KG1 (cell line): ENCODE measurements at places on chromosomes 1 and 21.
A peak's percentile ranks its signal among the peaks of the same experiment; 100 is the strongest.

- DNase-seq: peak; percentile 51
Measured at GRCh38 chr1:41241354-41241748, 755 bp downstream of the SCMH1 start.

DNA sequence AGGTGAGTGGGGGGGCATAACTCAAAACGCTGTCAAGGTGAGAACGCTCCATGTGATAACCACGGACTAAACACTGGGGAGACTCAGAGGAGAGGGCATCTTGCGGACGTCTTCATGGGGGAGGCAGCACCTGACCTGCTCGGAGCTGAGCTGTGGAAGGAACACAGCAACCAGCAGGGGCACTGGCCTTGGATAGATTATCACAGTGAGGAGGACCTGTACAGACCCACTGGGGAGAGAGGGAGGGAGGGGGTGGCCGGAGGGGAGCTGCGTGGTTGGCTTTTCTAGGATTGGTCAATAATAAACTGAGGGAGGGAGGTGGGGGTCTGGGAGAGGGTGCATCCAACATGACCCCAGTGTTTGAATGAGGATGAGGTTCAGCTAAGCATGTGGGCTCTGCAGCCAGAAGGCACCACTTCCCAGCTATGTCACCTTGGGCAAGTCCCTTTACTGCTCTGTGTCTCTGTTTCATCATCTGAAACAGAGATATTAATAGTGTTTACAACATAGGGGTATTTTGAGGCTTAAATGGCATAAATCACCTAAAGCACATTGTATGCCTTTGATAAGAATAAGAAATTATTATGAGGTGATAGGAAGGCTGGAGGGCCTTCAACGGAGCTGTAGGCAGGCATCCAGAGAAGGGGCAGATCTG is 123.3 kb downstream of the GRIK3 start:
- no peak for DNase-seq

DNA sequence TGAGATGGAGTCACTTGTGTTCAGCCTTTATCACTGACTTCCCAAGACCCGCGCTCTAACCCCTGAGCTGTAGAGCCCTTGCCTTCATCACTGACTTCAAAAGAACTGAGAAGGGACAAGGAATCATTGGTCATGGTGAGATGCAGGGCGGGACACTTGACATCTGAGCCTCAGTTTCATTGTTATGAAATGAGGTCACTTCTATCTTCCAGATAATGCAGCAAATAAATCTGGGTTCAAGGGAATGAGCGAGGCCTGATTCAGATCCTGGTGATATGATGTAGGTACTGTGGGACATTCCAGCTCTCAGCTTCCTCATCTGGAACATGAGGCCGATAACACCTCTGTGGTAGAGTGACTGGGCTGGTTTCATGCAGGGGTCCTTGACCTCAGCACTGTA is 13.8 kb downstream of the KAZN start:
- DNase-seq: no peak

DNA sequence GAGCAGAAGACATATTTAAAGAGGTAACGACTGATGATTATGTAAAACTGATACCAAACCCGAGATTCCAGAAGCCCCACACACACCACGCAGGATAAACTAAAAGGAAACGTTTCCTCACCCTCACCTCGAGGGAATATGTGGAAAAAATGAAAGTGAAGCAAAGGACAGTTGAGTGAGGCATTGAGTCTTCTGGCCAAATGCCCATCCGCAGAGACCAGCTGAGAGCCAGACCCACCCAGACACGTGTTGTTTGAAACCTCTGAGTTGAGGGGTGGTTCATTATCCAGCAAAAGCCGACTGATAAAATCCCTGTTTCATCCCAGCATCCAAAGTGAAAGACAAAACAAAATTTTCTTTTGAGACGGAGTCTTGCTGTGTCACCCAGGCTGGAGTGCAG is 29.6 kb upstream of the PCBP3 start:
- DNase-seq: no peak

- no peak for DNase-seq
Measured at GRCh38 chr1:4170548-4171340, 270.7 kb upstream of the C1orf174 start.

GRCh38 chr1:3491291-3492246 is 37.1 kb downstream of the ARHGEF16 start:
- peak; percentile 16 for DNase-seq

DNA sequence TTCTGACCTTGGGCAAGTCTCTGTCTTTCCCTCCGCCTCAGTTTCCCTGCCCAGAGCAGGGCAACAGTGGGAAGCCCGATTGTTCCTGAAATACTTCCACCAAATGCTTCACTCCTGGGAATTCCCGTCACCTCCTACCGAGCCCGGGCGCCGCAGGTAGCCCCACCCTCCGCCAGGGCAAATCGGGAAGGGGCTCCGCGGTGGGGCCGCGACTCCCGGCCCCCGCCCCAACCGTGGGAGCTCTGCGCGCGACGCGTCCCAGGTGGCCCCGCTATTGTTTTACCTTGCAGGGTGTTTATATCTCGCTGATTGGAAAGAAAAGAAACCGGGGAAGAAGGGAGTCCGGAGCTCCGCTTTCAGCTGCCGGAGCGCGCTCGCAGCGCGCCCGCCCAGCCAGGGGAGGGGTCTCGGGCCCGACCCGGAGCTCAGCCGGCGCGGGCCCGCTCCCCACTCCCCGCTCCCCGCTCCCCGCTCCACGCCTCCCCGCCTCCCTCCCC is 407 bp downstream of the IGSF3 start:
- DNase-seq: no peak

- DNase-seq: no peak
Measured at GRCh38 chr1:232011961-232012360, 385.4 kb downstream of the DISC1 start.

- no peak for DNase-seq
Measured at GRCh38 chr1:2637442-2638145, 4.8 kb upstream of the MMEL1 start.

- DNase-seq: no peak
Measured at GRCh38 chr1:234977875-234978396, 150.7 kb downstream of the TOMM20 start.

DNA sequence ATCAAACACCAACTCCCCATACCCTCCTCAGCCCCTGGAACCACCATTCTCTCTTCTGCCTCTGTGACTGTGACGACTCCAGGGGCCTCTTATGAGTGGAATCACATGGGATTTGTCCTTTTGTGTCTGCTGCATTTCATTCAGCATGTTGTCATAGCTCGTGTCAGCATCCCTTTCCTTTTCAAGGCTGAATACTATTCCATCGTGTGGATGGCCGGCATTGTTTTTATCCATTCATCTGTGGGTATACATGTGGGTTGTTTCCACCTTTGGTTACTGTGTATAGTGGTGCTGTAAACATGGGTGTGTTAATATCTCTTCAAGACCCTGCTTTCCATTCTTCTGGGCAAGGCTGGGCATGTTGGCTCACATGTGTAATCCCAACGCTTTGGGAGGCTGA is 17.1 kb upstream of the OBSCN start:
- no peak for DNase-seq

DNA sequence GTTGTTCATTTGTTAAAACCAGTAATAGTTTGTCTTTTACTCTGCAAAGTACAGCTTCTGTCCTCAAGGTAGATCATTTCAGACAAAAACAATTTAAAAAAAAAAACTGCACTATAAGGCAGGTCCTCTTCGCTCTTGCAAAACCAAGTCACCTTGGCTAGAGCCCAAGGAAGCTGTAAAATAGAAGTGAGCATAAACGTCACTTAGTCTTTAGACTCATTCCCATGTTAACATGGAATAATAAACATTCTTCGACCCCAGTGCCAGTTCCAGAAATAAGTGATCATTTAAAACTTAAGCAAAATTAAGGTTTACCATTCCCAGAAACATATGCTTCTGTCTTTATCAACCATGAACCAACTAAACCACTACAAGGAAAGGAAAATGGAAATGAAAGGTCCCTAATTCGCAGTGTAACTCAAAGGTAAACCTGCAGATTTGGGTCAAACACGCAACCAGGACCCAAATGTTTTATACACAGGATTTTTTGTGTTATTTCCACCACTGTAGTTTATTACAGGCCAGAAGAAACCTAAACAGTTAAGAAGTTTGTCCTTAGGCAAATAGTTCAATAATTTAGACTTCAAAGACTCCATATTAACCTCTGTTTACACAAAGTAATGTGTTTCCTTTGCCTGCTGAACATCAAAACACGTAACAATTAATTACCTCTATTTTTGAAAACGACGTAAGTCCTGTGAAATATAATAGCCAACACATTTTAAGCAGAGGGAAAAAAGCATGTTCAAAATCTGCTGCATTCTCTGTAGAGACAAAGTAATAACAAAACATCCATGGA is 54.6 kb downstream of the TGFBR3 start:
- no peak for DNase-seq

DNA sequence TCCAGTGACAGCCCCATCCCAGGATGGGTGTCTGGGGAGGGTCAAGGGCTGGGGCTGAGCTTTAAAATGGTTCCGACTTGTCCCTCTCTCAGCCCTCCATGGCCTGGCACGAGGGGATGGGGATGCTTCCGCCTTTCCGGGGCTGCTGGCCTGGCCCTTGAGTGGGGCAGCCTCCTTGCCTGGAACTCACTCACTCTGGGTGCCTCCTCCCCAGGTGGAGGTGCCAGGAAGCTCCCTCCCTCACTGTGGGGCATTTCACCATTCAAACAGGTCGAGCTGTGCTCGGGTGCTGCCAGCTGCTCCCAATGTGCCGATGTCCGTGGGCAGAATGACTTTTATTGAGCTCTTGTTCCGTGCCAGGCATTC is 24.2 kb downstream of the PCSK9 start:
- DNase-seq: no peak

DNA sequence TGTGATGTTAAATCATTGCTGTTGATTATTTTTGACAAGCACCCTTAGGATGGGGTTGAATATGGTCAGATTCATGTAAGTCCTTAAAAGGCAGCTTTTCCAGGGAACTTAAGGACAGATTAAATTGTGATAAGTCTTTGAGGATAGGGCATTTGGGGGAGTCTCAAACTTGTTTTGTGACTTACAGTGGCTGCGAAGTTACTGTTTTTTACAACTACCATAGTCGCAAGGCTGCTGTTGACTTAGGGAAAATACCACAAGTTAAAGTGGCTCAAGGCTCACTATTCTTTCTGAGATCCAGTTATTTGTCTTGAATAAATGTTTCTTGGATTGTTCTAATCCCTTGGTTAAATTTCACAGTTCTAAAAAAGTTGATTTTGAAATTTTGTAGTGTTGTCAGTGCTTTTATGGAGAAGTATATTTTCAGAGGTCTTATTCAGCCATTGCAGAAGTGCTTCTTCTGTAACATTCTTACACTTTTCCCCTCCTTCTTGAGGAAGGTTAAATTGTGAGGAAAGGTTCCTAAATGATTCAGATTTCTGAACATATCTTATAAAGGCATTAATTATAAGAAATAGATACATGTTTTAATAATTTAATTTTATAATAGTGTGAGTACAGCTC is 47.0 kb upstream of the MPC2 start:
- no peak for DNase-seq

GRCh38 chr1:20684050-20684620 is 23.0 kb upstream of the DDOST start:
- DNase-seq: no peak

DNA sequence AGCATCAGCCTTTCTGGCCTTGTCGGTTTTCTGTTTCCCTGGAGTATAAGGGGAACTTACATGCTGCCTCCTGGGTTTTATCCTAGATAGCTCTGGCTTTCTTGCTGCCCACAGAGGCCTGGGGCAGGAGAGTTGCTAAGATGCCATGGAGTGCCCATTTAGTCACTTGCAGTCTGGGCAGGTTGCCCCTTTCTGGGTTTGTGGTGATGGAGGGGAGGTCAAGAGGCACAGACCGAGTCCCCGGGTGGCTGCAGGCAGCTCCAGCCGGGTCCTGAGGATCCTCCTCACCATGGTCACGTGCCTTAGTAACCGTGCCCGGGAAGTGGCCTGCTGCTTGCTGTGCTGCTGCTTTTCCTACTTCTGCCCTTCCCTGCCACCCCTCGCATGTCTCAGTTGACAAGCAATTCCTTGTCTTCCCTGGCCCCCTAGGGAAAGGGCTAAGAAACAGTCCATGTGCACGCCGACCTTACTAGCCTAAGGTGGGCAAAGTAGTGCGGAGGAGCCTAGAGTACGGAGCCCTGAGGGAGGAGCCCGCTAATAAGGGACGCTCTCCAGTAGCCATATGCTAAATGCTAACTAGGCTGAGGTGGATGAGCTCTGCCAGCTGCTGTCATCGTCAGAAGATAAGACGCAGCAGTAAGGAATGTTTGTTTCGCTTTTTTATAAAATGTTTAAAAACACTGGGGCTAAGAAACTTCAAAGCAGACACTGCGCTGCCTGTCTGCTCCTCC is 34.8 kb downstream of the CLCA1 start:
- DNase-seq: no peak

DNA sequence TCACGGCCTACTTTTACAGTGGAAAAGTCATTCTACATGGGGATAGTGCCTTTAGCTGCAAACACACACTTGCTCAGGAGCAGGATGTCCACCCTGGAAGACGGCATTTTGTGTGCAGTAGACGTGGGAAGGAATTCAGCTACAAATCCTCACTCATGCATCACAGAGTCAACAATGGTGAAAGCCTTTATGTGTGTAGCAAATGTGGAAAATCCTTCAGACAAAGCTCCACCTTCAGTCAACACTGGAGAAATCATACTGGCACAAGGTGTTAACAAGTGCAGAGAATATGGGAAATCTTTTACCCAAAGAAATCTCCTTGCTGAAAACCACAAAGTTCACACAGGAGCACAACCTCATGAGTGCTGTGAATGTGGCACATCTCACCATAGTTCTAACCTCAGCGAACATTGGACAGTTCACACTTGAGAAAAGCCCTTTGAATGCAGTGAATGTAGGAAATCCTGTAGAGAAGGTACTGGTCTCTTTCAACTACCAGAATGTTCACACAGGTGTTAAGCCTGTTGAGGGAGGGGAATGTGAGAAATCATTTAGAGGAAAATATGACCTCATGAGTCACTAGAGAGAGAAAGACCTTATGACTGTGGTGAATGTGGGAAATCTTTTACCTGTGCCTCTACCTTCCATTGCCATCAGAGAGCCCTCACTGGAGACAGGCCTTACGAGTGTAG is 101.8 kb downstream of the PTGS2 start:
- DNase-seq: no peak

- no peak for DNase-seq
Measured at GRCh38 chr1:243930822-243931671, 81.0 kb upstream of the AKT3 start.

DNA sequence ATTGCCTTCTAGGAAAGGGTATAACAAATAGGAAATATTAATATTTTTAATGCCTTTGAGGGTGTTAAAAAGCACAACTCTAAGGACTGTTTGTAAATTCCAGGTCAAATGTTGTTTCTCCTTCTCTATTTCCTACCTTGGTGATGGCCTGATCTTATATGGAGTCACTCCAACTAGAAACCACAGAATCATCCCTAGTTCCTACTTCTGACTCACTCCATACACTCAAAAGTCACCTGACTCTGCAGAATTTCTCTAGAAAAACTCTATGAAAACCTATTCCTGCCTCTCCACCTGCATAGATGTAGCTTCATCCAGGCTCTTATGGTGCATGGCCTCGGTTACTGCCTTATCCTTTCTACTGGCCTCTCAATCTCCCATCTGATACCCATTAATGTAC is 14.5 kb downstream of the RGS4 start:
- DNase-seq: no peak

GRCh38 chr1:108610073-108610472 is 50.2 kb downstream of the EEIG2 start:
- DNase-seq: no peak
